ENCODE measurements at places on chromosomes 12 and 14.

DNA sequence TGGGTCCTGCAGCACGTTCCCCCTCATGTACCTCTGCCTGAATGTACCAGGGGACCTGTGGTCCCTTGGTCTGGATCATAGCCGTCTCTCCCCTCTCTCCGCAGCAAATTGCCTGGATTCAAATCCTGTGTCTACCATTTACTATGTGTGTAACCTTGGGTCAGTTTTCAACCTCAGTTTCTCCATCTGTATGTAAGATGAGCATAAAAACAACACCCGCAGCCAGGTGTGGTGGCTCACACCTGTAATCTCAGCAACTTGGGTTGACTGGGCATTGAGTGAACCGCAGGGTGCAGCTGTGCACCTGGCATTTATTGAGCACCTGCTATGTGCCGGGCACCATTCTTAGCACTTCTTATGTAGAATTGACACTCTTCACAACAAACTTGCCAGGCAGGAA is 14.1 kb downstream of the CYP46A1 start:
- DNase-seq: no peak

GRCh38 chr14:104739026-104739425 is 13.9 kb upstream of the SIVA1 start:
- no peak for DNase-seq

GRCh38 chr14:47674148-47674542 is 1.3 kb downstream of the MDGA2 start:
- DNase-seq: no peak

DNA sequence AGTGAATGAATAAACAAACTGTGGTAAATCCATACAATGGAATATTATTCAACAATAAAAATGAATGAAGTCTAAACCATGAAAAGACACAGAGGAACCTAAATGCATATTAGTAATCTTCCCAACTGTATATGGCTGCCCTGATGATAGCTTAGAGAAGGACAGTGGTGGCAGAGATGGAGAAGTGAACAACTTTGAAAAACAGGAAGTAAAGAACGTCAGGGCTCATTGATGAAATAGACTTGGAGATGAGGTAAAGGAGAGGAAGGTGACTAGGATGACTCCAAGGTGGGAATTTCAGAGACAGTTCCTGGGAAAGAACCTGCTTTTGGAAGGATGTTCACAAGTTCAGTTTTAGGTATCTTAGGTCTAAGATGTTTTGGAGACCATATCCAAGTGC is 36.3 kb upstream of the NT5DC3 start:
- DNase-seq: no peak

DNA sequence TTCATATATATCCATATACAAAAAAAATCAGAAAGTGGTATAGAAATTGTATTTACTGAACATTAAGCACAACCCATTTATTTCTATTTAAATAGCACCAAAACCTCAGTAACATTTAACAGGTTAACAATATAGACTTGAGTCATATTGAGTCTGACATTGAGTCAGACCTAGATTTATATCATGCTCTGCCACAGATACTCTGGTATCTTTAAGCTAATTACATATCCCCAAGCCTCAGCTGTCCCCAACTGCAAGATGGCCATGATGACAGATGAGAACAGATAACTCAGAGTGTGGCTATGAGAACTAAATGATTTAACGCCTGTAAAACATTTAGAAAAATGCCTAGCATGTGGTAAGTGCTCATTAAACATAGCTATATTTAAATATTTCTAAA is 40.3 kb downstream of the IFNG start:
- no peak for DNase-seq

GRCh38 chr14:87045246-87045645 is 947.7 kb downstream of the GALC start:
- no peak for DNase-seq

DNA sequence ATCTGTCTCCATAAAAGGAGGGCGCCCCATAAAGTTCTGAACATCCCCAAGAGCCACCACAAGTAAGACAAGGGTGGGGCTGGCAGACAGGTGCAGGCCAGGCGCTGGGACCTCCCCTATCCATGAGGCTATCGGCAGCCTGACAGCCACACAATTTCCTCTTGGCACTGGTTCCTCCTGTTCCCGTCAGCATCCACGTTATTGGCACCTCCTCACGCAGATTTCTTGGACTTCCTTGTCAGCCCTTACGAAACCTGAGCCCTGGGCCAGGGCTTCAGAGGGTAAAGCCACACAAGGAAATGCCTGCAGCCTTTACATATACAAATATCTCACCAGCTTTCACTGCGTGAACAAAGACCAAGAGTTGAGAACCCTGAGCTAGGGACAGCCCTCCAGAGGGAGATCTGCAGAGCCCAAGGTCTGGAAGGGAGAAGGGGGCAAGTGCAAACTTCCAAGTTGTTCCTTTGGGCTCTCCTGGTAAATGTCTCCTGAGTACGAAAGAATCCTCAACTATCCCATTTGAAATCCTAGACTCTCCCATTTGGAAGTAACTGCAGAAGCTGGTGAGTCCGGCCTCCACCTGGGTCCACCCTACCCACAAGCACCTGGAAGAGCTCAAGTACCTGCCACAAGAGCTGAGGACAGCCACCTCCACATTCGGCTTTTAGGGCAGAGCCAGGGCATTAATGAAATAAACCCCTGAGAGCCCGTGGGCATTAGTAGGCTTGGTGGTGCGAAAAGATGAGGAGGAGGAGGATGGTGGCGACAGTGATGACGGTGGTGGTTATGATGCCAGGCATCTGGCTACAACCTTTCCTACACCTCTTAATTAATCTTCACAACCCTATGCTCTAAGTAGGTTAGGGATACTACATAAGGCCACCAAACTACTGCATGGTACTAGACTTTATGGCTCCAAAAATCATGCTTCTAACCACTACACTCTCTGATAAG is 5.5 kb upstream of the TC2N start:
- peak; percentile 95 for DNase-seq

DNA sequence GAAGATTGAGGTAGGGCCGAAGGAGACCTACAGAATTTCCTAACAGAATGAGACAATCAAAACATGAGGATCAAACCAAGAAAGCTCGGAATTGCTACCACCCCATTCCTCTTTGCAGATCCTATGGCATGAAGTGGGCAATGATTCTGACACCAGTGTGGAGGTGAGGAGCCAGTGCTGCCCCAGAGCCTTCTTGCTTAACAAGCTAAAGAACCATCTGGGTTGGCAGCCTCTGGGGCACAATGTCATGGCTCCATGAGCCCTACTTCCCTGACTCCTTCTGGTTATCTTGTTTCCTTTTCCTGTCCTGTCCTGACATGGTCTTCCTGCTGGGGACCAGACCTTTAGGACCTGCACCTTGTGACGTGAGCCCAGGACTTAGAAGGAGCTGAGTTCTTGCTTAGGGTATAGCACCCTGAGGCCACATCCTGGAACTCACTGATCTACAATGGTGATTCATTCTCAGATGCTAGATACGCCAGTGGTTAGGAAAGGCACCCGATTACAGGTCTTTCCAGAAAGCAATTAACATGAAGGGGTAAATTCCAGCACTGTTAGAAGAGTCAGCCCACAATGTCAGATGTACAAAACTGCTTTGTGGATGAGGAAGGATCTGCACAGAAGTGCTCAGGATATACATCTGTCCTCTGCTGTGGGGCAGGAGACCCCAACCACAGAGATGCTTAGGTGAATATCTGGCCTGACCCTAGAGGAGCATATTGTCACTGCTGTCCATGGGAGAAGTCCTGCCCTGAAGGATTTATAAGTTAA is 324.2 kb downstream of the ZFP36L1 start:
- DNase-seq: peak; percentile 89

DNA sequence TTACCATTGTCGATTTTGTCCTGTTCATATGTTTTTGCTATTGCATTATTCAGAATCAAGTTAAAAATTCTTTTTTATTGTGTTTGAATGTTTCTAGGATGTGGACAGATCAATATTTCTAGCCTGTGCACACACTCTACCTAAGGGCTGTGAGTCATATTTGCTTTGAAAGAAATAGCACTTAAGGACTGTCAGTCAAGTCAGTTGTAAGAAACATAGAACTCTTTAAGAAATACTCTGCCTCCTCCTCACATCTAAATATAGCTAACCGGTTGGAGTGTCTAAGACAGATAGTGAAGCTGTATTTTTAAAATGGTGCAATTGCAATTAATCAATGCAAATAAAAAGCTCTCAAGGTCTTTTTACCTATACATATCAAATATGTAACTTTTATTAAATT is 17.9 kb upstream of the MGST1 start:
- DNase-seq: no peak

DNA sequence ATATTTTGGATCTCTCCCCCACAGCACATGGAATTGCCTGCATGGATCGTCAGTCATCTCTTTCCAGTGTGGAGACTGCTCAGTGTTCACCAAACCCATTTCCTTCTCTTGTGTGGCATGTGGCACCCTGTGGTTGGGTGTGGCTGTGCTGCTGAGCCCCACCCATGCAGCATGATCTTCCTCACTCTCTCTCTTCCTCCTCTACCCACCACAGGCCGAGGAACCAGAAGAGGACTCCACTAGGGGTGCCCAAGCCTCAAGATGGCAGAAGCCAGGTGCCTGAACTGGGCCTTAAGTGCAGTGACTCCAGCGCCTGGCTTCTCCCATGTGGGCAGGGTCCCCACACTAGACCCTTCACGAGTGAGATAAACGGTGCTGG is 66.8 kb upstream of the GPR68 start:
- DNase-seq: no peak

DNA sequence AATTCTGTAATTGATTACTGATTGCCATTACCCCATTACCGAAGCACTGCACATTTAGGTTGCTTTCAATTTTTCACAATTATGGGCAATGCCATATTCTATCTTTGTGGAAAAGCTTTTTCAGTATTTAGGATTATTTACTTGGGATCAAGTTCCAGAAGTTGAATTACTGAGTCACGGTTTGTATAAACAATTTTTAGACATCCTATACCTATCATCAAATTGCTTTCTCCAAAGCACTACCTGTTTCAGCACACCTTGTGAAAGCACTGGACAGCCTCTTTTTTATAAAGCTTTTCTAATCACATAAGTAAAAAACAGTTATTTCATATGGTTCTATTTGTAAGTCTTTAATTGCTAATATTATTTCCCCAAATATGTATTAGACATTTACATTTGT is 221.5 kb upstream of the CAND1 start:
- DNase-seq: no peak

DNA sequence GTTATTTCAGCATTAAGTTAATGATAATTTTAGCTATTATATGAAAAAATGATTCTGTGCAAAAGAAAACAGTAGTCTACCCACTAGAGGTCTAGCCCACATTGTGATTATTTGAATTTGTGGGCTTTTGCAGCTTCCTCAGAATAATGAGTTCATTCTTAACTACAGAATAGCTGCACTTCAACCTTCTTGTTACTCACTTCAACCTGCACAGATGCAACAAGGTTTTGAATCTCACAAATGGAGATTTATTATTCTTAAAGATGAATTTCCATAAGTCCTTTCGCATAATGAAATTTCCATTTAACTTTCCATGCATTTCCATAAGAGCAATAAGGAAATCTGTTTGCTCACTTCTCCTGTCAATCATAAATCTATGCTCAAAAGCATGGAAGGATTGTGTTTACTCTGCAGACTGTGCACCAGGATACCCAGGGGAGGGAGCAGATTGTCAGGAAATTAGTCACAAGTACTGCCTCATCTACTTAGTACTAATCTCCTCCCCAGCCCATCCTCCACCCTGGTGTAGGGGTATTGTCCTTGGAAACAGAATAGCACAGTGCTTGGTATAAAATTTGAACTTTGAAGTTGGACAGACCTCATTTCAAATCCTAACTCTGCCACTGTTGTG is 24.1 kb downstream of the PTGER2 start:
- no peak for DNase-seq

DNA sequence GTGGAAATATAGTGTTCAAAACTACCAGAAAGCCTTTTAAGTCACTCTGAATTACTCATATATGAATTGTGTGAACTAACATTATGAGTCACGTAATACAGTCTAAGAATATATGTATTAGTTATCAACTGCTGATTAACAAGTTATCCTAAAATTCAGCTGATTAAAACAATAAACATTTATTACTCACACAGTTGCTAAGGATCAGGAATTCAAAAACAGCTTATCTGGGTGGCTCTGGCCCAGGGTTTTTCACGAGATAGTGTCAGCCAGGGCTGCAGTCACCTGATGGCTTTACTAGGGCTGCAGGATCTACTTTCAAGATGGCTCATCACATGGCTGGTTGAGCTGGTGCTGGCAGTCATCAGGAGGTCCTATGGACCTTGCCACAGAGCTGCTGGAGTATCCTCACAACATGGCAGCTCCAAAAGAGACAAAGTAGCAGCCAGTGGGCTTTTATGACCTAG is 36.5 kb downstream of the CORO1C start:
- peak; percentile 39 for DNase-seq

- no peak for DNase-seq
Measured at GRCh38 chr12:94289461-94290312, 141.3 kb downstream of the PLXNC1 start.

- DNase-seq: no peak
Measured at GRCh38 chr14:94542111-94542810, 19.0 kb upstream of the SERPINA4 start.

DNA sequence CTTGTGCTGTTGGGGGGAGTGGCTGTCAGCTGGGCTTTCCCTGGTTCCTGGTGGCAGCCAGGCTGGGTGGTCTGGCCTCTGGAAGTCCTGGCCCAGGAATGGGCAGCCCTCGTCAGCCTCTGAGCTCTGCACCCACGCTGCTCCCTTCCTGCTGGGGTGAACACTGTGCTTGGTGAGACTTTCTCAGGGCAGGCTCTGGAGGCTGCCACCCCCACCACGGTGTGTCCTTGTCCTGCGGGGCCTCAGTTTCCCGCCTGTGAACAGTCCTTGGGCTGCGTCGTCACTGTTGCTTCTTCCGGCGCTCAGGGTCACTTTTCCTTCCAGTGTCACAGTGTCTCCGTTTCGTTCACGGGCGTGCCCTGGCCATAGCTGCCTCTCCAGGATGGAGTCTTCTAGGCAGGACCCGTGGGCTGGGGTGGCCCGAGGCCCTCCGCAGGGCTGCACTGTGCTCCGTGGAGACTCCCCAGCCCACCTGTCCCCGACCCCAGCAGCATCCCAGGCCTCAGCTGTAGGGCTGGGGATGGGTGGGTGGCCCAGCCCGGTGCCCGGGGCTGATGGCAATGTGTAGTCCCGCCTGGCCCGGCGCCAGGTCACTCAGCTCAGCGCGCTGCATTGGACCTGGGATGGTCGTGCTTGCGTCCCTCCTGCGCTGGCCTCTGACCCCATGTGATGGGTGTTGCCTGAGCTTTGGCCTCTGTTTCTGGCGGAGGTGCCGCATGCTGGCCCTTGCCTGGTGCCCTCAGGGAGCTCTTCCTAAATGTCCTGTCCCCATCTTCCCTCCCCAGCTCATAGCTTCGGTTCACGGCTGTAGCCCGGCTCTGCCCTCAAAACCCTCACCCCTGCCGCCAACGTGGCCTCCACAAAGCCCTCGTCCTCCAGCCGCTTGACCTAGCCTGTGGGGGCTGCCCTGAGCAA is 6.8 kb downstream of the KIF26A start:
- DNase-seq: no peak

GRCh38 chr14:49942090-49942489 is 49.2 kb downstream of the ARF6 start:
- DNase-seq: no peak

DNA sequence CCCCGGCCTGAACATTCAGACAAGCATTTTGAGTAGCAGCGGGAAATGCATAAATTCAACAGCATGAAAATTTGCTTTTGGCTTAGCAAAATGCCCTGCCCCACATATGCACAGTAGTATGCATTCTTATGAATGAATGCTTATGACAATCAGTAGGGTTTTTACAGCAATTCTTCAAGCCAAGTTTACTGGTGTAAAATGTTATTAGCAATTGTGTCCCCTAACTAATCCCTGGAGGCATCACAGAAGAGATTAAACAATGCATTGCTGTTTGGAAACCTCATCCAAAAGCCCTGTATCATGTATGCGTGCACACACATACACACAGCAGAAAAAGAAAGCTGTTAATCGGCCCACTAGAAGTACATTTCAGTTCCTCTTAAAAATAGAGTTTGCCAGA is 406.5 kb downstream of the LRIG3 start:
- DNase-seq: no peak

Data from large intestine (tissue), 12 donors.